Activated naive CD4-positive, alpha-beta T cell treated with anti-CD3 and anti-CD28 coated beads for 36 hours (primary cell): ENCODE measurements at places on chromosomes 2 and 18. TPM values are rescaled to one million over a fixed set of nuclear protein-coding genes. Genes with fewer than 3 reads are reported as not detected.

DNA sequence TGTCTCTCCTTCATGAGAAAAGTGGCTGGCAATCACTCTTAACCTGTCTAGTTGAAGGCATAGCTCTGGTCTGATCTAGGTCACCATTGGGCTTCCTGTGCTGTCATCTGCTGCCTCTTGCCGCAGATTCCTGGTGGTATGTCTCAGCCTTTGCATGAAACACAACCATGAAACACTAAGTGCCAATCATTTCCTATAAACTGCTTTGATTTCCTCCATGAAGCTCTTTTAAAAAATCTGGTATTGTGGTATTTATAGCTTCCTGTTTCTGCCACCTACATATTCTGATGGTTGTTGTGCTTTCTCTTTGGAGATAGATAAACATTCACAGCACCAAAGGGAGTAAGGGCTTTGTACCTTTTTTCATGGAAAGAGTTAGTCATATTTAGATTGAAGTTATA, 120.0 kb upstream of the EPC2 start:
- H3K4me1 ChIP-seq: peaks cover 85% of the 10 kb centered on the region
- peaks cover 4% of the 10 kb centered on the region for H3K36me3 ChIP-seq
- no peaks in the 10 kb centered on the region for H3K27me3 ChIP-seq

GRCh38 chr2:137467246-137467862, 496.9 kb upstream of the HNMT start:
- H3K27ac ChIP-seq: no peak overlapping the region
- H3K27me3 ChIP-seq: no peaks in the 10 kb centered on the region
- H3K4me3 ChIP-seq: no peak overlapping the region
- H3K4me1 ChIP-seq: no peaks in the 10 kb centered on the region
- H3K36me3 ChIP-seq: no peaks in the 10 kb centered on the region

GRCh38 chr2:74831693-74832530, 2.0 kb upstream of the HK2 start:
- no peak overlapping the region for H3K4me3 ChIP-seq
- no peak overlapping the region for H3K27ac ChIP-seq
- no peaks in the 10 kb centered on the region for H3K27me3 ChIP-seq
- H3K4me1 ChIP-seq: peaks cover 27% of the 10 kb centered on the region
- peaks cover 3% of the 10 kb centered on the region for H3K36me3 ChIP-seq
- DNase-seq: no peak

DNA sequence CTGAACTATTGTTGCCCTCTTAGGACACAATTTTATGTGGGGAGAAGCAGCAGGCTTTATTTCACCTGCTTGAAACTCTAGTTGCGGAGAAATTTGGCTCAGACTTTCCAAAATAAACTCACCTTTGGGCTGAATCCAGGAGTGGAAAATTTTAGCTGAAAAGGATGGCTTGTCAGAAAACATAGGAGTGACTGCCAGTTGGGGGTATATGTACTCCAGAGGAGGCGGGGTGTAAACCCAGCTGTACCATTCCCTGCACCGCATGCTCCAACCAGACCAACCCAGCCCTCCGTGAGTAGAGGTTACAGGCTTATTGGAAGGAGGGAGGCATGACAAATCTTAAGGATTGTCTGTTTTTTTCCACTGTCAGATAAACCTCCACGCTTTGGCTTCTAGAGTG, 53.8 kb downstream of the PRKCE start:
- no peak for DNase-seq
- no peak overlapping the region for H3K27ac ChIP-seq
- no peak overlapping the region for H3K4me3 ChIP-seq
- no peaks in the 10 kb centered on the region for H3K27me3 ChIP-seq

- H3K4me1 ChIP-seq: no peaks in the 10 kb centered on the region
- no peaks in the 10 kb centered on the region for H3K27me3 ChIP-seq
- H3K27ac ChIP-seq: no peak overlapping the region
- DNase-seq: no peak
- H3K36me3 ChIP-seq: no peaks in the 10 kb centered on the region
Observed at GRCh38 chr2:195238826-195239225, 418.2 kb upstream of the SLC39A10 start.

DNA sequence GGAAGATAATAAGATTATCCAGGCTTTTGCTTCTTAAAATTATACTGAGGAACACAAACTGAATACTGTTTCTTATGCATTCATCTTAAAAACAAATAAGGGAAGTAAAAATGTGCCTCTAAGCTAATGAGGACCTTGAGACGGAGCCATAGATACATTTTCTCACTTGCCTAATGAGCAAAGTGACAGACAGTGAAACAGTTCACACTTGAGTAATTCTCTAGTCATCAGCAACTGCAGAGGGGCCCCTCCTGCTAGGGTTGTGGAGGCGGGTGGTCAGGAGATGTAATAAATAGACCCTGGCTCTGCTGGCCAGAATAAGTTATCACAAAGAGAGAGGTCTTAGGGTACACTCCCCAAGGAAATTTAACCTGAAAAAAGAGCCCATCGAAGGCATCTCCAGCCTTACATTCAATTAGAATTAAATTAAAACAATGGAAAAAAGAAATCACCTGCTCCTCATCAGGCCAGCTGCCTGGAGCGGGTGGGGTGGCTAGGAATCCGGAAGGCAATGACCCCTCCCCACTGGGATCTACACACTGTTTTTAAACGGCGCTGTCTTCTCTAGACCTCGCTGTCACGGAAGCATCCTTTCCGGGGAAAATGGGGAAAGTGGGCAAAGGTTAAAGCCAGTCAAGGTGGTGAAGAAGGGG, 32.6 kb upstream of the INSIG2 start:
- H3K27me3 ChIP-seq: peaks cover 46% of the 10 kb centered on the region
- DNase-seq: no peak
- H3K36me3 ChIP-seq: no peaks in the 10 kb centered on the region
- peaks cover 7% of the 10 kb centered on the region for H3K4me1 ChIP-seq
- H3K27ac ChIP-seq: no peak overlapping the region
- H3K4me3 ChIP-seq: no peak overlapping the region

DNA sequence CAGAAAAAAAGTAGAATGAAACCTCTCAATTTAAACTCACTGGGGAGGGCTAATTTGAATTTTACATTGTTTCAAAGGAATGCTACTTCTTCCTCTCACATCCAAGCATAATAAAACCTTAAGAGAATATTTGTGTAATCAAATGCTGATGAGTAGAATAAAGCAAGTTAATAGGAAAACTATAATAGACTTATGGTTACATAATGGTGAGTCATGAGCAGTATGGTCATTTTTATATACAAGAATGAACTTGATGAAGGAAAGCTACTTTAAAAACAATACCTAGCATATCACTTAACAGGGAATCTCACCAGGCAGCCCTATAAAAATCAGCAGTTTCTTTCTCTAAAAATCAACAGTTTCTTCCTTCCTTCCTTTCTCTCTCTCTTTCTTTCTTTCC, 80.3 kb downstream of the VSNL1 start:
- no peak for DNase-seq
- H3K27ac ChIP-seq: no peak overlapping the region
- no peaks in the 10 kb centered on the region for H3K36me3 ChIP-seq
- H3K27me3 ChIP-seq: peaks cover 15% of the 10 kb centered on the region

GRCh38 chr2:177506998-177507397, 114.4 kb downstream of the AGPS start:
- H3K36me3 ChIP-seq: peaks cover 17% of the 10 kb centered on the region
- H3K27ac ChIP-seq: no peak overlapping the region
- no peak for DNase-seq
- H3K27me3 ChIP-seq: no peaks in the 10 kb centered on the region
- H3K4me1 ChIP-seq: peaks cover 9% of the 10 kb centered on the region

DNA sequence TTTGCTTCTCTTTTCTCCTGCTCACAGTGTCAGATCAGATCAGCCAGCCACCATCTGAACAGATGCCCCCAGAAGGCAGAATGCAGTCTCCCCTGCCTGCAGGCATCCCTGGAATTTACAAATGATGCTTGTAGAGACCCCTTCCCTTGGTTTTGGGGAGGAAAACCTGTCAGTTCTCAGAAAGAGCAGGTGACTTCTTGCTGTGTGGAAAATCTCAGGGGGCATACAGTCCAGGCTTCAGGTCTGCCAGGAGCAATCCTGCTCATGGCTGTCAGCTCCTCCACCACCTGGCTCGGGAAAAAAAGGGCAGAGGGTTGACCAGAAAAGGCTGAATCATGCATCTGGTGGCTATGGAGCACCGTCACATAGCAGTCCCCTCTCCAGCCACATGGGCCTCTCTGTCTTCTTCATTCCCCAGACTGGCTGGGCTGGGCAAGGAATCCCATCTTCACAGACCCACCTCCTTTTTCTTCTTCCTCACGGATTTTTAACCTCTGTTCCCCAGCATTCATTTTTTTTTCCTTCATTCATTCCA, 107.0 kb downstream of the KCNF1 start:
- no peaks in the 10 kb centered on the region for H3K36me3 ChIP-seq
- H3K4me1 ChIP-seq: no peaks in the 10 kb centered on the region
- no peak overlapping the region for H3K27ac ChIP-seq
- H3K27me3 ChIP-seq: peaks cover 11% of the 10 kb centered on the region

XIRP2 gene
- total RNA-seq: not detected

OSBPL6 gene
- 1.9 TPM for total RNA-seq

IMPACT gene
- 19.4 TPM for total RNA-seq

SPP2 gene
- not detected for total RNA-seq

DES gene
- total RNA-seq: not detected
